ENCODE measurements at places on chromosomes 7 and 10. TPM values are rescaled to one million over a fixed set of nuclear protein-coding genes. Genes with fewer than 3 reads are reported as not detected.

GRCh38 chr7:124956160-124956559 lies 26.5 kb upstream of the POT1 start:
- DNase-seq = no peak
- H3K27ac ChIP-seq = no peak overlapping the region
- H3K4me3 ChIP-seq = no peak overlapping the region
- H3K36me3 ChIP-seq = no peaks in the 10 kb centered on the region
- H3K4me1 ChIP-seq = no peaks in the 10 kb centered on the region
- H3K27me3 ChIP-seq = no peaks in the 10 kb centered on the region

GRCh38 chr10:132311338-132311939 lies 3.7 kb upstream of the STK32C start:
- H3K4me1 ChIP-seq = peaks cover 7% of the 10 kb centered on the region
- H3K36me3 ChIP-seq = no peaks in the 10 kb centered on the region
- H3K27ac ChIP-seq = no peak overlapping the region
- no peak overlapping the region for H3K4me3 ChIP-seq
- no peak for DNase-seq
- H3K27me3 ChIP-seq = peaks cover 1% of the 10 kb centered on the region

NKX1-2 gene
- not detected for total RNA-seq

DNA sequence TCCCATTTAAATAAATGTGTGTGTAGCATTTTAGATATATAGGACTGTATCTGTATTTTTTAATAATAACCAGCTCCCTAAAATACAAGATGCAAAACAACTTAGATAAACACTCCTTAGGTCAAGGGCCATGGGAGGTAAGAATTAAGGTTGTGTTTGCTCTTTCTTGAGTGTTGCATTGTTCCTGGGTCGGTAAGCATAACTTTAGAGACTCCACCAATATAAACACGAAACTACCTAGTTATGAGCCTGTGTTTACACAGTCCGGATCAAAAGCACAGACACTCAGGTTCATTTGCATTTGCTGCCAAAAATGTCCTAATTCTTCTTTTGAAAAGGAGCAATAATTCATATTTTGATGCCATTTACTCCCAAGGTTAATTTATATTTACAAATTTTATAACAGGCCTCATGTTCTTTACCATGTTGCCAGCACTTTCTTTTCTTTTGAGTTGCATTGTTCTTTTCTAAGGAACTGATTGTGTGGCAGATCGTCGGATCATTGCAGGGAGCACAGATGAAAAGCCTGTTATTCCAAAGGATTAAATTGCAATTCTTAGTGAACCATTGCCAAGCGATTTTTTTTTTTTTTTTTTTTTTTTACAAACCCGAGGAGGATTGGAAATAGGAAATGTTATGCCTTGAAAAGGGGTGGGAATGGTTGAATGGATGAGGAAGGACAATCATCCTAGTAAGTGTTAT lies 45.8 kb upstream of the GLCCI1 start:
- H3K4me1 ChIP-seq = peaks cover 59% of the 10 kb centered on the region
- H3K36me3 ChIP-seq = no peaks in the 10 kb centered on the region
- H3K27me3 ChIP-seq = no peaks in the 10 kb centered on the region
- no peak overlapping the region for H3K4me3 ChIP-seq
- DNase-seq = no peak

DNA sequence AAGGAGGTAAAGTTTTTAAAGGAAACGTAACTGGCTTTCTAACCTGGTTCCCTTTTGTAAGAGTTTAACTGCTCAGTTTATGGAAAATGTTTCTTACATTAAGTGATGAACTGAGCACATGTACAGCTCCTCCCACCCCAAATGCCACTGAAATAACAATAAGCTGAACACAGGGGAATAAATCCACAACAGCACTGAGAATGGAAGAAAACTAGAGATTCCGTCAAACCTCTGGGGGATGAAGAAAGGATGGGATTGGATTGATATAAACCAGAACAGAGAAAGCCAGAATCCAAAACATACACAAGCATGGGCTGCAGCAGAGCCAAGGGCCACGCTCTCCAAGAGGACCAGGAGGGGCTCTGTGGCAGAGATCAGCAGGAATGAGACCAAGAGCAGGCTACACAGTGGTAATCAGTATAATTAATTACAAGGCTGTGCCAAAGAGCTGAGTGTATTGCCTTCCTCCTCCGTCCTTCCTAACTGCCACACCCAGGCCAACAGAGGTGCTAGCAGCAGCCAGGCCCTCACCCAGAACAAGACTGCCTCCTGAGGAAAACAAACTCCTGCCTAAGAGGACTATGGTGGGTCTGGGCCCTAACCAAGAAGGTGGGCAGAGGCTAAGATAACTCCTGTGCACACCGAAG lies 73.9 kb downstream of the KIAA1549 start:
- no peak overlapping the region for H3K27ac ChIP-seq
- no peaks in the 10 kb centered on the region for H3K4me1 ChIP-seq
- H3K27me3 ChIP-seq = peaks cover 2% of the 10 kb centered on the region
- H3K36me3 ChIP-seq = no peaks in the 10 kb centered on the region
- no peak for DNase-seq
- no peak overlapping the region for H3K4me3 ChIP-seq

DNA sequence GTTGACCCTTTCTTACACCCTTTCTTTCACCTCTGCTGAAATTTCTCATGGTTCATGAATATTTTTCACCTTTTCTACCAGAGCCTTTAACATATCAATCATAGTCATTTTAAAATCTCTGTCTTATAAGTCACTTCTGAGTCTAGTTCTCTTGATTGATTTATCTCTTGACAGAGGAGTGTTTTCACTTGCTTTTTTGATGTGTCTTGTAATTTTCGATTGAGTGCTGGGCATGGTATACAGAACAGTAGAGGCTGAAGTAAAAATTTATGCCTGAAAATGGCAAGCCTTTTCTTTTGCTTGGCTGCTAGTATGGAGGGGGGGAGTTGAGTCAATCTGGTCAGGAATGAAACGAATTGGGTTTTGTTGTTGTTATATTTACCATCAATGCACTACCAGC lies 41.2 kb upstream of the NPTX2 start:
- H3K4me1 ChIP-seq = no peaks in the 10 kb centered on the region
- H3K4me3 ChIP-seq = no peak overlapping the region
- peaks cover 2% of the 10 kb centered on the region for H3K36me3 ChIP-seq
- no peak overlapping the region for H3K27ac ChIP-seq

- H3K36me3 ChIP-seq = no peaks in the 10 kb centered on the region
- no peak overlapping the region for H3K4me3 ChIP-seq
- H3K27ac ChIP-seq = no peak overlapping the region
- H3K27me3 ChIP-seq = no peaks in the 10 kb centered on the region
Observed at GRCh38 chr7:120583899-120584586, 273.9 kb downstream of the TSPAN12 start.

- H3K36me3 ChIP-seq = no peaks in the 10 kb centered on the region
- no peak for DNase-seq
- H3K4me3 ChIP-seq = no peak overlapping the region
- H3K4me1 ChIP-seq = no peaks in the 10 kb centered on the region
- no peak overlapping the region for H3K27ac ChIP-seq
Observed at GRCh38 chr7:43467406-43467805, 115.5 kb upstream of the STK17A start.

- H3K27me3 ChIP-seq = peaks cover 12% of the 10 kb centered on the region
- peaks cover 8% of the 10 kb centered on the region for H3K36me3 ChIP-seq
- no peak overlapping the region for H3K27ac ChIP-seq
- H3K4me3 ChIP-seq = no peak overlapping the region
- no peak for DNase-seq
Observed at GRCh38 chr7:151551820-151552219, 32.1 kb upstream of the RHEB start.

SPDYE3 gene
- not detected for total RNA-seq

All from activated B cell treated with CpG ODN at 0.5 μM for 24 hours (primary cell).